IPS DF 6.9 (cell line): ENCODE measurements at places on chromosomes 2 and 18.

DNA sequence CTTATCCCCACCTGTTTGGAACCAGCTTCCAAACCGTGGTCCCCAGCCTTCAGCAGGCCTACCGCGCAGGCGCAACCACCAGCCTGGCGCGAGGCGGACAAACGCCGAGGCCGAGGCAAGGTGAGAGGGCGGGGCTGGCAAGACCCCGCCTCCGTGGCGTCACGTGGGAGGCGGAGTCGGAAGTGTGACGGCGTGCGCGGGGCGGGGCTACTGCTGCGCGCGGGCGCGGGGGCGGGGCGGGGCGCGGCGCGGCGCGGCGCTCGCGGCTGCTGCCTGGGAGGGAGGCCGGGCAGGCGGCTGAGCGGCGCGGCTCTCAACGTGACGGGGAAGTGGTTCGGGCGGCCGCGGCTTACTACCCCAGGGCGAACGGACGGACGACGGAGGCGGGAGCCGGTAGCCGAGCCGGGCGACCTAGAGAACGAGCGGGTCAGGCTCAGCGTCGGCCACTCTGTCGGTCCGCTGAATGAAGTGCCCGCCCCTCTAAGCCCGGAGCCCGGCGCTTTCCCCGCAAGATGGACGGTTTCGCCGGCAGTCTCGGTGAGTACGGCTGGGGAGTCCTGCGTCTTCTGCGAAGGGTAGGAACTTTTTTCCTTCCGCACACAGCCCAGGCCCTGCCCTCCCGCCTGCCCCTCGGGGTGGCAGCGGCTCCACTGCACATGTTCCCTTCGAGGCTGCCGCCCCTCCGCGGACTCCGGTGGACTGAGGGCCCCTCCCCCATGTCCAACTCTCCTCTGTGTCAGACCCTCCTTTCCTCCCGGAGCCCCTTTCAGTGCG lies at the start of gene EML4:
Gene EML4, plus strand, starts transcription at position 254 of the 774 bp plus-strand sequence. Its CDS starts 259 bp downstream, at position 513.
- DNase-seq: peak; percentile 81

GRCh38 chr2:232365621-232366321 lies 12.8 kb upstream of the ALPP start:
- no peak for DNase-seq

- no peak for DNase-seq
Measured at GRCh38 chr2:97733341-97734035, 20.1 kb downstream of the ZAP70 start.

DNA sequence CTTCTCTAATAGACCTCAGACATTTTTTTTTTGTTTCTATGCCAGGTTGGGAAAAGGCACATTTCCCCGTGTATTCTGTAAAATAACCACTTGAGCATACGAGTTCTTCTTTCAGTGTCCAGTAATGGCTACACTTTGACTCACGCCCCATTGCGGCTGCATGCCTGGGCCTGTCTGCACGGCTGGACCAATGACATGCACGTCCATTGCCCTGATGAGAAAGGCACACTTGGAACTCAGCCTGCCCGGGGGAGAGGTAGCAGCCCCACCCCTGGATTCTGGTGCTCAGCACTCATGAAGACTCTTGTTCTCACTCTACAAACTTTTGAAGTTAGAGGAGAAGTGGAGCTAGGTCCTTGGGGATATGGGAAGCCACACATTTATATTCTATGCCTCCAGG lies 5.8 kb downstream of the PCARE start:
- DNase-seq: no peak

DNA sequence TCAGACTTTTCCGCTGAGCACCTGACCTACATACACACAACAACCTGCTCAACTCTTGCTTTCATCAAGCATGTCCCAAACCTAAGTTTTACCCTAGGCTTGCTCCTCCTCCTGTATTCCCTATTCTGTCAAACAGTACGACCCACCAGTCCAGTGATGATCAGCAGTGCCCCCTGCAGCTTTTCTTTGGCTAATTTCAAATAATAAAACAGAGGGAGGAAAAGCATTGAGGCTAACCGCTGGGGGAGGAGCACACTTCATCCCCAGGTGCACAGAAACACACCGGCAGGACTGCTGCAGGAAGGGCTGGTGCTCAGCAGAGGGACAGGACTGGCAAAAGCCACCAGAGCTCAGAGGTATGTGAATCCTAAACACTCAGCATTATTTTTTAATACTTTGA lies 21.2 kb downstream of the E2F6 start:
- no peak for DNase-seq

DNA sequence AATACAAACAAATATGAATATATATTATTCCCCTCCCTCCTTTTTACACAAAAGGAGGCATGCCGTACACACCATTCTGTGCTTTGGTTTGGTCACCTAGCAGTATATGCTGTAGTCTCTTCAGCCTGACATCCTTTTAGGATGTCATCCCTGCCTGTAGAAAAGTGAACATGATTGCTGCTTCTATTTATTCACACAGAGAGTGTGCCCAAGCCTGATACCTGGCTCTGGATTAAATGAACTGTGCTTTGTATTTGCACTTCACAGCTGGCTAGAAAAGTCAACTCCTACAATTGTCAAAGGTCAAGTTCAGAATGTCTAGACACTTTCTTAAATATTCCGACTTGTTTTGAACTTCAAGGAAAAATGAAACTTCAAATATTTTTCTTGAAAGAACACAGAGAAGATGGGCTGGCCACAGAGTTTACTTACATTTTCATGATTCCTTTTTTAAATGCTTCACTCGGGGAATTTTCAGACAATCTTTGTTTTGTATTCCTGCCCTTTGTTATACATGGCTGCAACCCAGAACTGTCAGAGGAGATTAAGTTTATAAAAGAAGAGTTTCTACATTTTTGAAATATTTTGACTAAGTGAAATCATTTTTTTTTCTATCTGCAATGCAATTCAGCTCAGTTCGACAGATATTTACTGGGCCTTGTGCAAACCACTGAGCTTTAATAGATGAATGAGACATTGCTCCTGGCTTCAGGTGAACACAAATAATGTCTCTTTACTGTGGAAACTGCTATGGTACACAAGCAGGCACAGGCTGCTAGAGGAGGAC lies 33.5 kb downstream of the DAPL1 start:
- DNase-seq: no peak

DNA sequence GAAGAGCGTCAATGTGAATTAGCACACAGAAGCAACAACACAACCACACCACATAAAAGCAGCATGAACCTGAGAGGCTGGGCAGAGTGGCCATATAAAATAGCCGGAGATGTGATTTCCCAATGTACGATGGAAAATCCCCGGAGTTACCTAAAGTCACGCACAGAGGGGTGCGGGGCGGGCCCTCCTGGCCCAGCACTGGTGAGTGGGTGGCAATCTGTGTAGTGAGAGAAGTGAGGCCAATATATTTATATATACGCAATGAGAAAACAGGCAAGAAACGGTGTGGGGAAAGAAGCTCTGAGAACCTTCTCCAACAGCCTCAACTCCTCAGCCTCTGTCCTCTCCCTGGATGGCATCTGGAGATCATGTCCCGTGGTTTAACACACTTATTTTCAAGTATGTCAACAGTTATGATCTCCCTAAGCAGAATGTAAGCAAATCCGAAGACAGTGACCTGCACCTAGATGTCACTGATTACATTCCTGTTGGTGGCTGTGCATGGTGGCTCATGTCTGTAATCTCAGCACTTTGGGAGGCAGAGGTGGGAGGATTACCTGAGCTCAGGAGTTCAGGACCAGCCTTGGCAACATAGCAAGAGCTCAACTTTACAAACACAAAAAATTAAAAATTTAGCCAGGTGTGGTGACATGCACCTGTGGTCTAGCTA lies 41.6 kb downstream of the CRACDL start:
- no peak for DNase-seq

- DNase-seq: no peak
Measured at GRCh38 chr2:43405829-43406228, 179.4 kb upstream of the ZFP36L2 start.

- DNase-seq: no peak
Measured at GRCh38 chr18:36419188-36419899, 121.8 kb downstream of the FHOD3 start.

GRCh38 chr18:49399003-49399402 lies 61.4 kb downstream of the DYM start:
- no peak for DNase-seq

GRCh38 chr2:9799729-9800632 lies 43.3 kb upstream of the TAF1B start:
- DNase-seq: peak; percentile 93

DNA sequence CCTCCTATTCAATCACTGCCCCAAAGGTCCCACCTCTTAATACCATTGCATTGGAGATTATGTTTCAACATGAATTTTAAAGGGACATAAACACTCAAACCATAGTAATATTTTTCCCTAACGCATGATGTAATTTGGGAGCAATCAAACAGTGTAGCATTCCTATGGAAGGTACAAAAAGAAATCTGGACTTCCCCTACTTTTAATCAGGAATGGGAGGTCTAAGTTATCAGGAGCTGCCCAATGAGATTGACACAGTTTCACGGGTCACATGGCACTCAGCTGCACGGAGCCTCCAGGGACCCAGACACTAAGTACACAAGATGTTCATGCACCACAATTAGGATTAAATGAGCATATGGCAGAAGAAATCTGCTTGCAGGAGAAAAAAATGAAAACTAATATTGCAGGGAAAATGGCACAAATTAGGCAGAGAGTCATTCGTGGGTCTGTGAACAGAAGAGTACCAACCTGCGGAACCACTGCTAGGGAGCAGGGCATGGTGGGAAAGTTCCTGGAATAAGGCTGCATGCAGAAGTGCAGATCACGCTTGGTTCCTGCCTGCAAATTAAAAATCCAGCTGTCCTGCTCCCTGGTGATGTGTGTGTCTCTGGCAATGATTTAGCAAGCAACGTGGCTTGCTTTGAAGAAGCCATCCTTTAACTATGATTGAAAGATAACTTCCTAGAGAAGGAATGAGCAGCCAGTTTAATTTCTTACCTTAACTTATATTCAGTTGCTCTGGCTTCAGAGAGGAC lies 326.6 kb upstream of the ID2 start:
- no peak for DNase-seq

GRCh38 chr2:82998781-82999180 lies 1460.3 kb downstream of the SUCLG1 start:
- DNase-seq: no peak

DNA sequence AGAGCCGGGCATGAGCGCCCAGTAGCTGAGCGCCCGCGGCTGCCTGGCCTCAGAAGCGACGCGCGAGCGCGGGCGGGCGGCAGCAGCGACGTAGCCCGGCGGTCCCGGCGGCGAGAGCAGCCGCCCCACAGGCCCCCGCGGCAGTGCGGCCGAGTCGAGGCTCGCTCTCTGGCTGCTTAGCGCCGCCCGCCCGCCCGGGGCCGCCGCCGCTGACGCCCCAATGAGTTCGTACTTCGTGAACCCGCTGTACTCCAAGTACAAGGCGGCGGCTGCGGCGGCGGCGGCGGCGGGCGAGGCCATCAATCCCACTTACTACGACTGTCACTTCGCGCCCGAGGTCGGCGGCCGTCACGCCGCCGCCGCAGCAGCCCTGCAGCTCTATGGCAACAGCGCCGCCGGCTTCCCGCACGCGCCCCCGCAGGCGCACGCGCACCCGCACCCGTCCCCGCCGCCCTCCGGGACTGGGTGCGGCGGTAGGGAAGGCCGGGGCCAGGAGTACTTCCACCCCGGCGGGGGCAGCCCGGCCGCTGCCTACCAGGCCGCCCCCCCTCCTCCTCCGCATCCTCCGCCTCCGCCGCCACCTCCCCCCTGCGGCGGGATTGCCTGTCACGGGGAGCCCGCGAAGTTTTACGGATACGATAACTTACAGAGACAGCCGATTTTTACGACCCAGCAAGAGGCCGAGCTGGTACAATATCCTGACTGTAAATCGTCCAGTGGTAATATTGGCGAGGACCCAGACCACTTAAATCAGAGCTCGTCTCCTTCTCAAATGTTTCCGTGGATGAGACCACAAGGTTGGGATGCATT lies 847 bp downstream of the HOXD8 start:
- no peak for DNase-seq

GRCh38 chr2:224190936-224191270 lies 151.8 kb upstream of the SERPINE2 start:
- no peak for DNase-seq

- no peak for DNase-seq
Measured at GRCh38 chr2:203361922-203362321, 33.7 kb downstream of the ABI2 start.

- no peak for DNase-seq
Measured at GRCh38 chr2:218253232-218253625, 7.6 kb upstream of the GPBAR1 start.

DNA sequence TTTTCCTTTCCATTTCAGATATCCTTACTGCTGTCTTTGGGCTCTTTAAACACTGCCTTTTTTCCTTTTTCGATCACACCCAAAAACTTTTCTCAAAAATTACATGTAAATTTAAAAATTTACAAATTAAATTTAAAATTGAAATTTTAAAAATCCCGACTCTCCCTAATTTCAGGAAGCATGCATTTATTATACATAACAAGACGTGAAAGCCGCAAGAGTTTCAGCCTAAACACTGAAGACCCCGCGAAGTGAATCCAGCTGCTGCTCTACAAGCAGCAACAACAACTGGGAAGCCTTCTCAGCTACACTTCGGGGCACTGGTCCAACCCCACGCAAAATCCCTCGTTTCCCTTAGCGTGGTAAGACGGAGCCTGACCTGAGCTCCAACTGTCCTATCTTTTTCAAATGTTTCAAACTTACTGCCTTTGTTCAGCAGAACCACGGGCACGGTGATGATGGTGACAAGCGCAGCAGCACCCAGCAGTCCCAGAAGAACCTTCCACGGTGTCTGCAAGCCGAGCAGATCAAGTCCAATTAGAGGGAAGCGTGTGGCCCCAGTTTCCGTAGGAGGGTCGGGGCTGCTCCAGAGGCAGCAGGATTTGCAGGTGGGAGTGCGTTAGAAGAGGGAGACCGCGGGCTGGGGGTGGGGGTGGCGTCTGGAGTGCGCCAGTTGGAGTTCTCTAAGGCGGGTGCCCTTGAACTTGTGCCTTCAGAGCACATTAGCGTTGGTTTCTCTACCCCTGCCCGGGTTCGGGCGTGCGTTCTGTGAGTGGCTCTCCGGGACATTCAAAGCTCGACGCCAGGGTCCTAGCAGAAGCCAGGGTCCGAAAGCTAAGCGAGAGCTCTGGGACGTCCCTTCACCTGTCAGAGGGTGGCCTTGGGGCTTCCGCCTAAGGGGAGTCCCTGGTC lies 783 bp downstream of the DPP4 start:
- peak; percentile 7 for DNase-seq

GRCh38 chr18:58004317-58004716 lies 39.7 kb upstream of the NEDD4L start:
- no peak for DNase-seq

- DNase-seq: no peak
Measured at GRCh38 chr18:59669872-59670657, 27.2 kb downstream of the CCBE1 start.
